ENCODE measurements at places on chromosomes 1 and 21.

- no peak for DNase-seq
These were observed 54.9 kb downstream of the LTN1 start for GRCh38 chr21:28937737-28938136.

GRCh38 chr1:229070168-229070567 is 200.7 kb upstream of the RAB4A start:
- peak; percentile 91 for DNase-seq

- DNase-seq: no peak
These were observed 33.4 kb upstream of the NID1 start for GRCh38 chr1:236098267-236098666.

- no peak for DNase-seq
These were observed 446.0 kb upstream of the LRRC7 start for GRCh38 chr1:69121723-69122122.

DNA sequence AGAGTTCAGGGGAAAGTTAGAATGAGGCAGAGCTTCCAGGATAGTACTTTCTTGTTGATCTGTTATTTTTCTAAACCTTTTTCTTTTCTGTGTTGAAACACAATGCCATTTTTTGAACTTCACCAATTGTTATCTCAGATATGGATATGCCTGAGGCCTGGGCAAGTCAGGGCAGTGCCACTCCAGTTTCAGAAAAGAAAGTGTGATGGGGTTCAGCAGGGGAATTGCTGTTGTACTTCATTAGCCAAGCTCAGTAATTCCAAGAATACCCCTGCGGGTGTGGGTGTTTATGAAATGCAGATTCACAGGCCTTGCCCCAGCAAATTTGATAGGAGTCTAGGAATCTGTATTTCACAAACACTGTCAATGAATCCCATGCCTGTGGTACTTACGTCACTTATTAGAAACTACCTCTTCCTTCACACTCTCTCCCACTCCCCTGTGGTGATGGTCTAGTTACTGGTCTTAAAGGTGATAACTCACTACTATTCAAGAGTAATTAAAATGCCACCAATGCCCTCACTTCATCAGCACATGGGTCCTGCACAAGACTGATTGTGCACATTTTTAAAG is 142.3 kb downstream of the PBX1 start:
- DNase-seq: no peak

GRCh38 chr1:44705938-44706337 is 25.0 kb downstream of the RNU5D-1 start:
- no peak for DNase-seq

DNA sequence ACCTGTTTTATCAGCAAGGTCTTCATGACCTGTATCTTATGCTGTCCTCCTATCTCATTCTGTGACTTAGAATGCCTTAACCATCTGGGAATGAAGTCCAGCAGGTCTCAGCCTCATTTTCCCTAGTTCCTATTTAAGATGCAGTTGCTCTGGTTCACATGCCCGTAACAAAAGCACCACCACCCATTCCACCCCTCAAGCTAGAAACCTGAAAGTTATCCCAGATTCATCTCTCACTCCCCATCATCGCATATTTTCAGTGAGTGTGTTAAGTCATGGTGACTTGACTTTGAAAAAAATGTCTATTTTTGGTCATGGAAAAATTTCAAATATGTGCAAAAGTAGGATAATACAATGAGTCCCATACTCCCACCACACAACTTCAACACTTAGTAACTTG is 11.7 kb downstream of the HMGN2 start:
- DNase-seq: no peak

- no peak for DNase-seq
These were observed 14.0 kb upstream of the GBP5 start for GRCh38 chr1:89286549-89287180.

DNA sequence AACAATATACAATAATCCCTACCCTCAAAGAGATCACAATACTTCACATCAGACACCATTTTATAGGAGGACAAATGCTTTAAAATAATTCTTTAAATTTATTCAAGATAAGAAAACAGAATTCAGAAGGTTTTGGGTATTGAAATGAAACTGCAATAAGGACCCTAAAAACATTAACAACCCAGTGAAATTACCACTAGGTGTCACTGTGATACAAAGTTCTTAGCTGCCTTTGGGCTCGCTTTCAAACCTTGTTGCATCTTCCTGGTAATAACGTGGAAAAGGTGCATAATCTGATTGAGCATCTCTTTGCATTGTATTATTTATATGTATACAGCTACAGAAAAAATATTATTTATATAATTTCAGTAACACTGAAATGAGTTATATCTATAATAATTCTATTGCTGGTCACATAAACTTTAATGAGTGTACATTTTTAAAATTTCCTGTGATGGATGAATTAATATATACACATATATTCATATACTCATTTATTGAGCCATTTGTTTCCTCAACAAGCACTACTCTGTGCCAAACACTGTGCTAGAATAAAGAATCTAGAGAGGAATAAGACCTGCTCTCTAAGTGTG is 185.2 kb downstream of the FAF1 start:
- DNase-seq: peak; percentile 49

GRCh38 chr1:42454403-42454802 is 1.4 kb downstream of the ZMYND12 start:
- DNase-seq: no peak

GRCh38 chr1:201059401-201059800 is 35.9 kb upstream of the KIF21B start:
- no peak for DNase-seq

- no peak for DNase-seq
These were observed 538.5 kb downstream of the KIF26B start for GRCh38 chr1:245693116-245693793.

DNA sequence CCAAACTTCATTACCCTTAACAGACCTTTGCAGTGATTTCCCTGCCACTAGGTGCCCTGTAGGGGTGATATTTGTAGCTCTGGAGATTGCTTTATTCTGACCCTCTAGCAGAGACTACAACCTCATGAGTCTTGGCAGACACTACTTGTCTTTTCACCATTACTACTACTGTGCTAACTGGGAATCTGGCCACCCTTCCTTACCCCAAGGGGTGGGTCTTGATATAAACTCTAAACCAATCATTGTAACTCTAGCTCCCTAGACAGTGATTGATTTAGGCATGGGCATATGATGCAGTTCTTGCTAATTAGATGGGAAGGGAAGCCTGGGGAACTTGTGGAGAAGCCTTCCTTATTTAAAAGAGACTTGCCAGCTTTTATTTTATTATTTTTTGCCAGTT is 3.9 kb downstream of the KPNA6 start:
- DNase-seq: no peak

GRCh38 chr1:228105270-228105995 is 2.3 kb upstream of the C1orf35 start:
- no peak for DNase-seq

DNA sequence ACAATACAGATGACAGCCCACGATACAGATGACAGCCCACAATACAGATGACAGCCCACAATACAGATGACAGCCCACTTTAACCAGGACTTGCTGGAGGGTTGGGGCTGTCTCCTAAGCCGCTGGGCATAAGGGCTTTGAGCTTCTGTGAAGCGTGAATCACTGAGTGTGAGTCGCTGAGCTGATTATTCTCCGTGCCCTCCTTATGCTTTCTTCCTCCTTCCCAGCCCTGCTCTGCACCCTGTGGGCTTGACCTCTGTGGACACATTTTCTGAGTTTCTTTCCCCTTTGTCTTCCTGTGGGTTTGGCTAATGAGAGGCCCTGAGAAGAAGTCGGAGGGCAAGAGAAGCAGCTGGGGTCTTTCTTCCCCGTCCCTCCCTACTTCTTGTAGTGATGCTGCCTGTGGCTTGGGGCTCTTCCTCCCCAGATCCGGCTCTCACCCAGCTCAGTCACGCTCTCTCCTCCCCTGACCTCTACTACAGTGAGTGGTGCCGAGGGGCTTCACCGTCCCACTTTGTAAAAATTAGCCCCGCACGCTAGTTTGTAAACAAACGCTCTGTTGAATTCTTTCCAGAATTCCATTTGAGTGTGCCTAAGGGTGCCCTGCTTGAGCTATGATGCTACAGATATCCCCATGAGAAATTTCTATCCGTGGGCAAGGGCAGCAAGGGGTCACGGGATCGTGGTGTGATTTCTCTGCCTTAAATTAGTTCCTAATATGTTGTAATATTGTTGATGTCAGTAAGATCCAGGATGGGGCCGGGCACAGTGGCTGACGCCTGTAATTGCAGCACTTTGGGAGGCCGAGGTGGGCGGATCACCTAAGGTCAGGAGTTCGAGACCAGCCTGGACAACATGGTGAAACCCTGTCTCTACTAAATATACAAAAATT is 46.4 kb upstream of the SOD1 start:
- no peak for DNase-seq

GRCh38 chr1:156608036-156608674 is 6.9 kb upstream of the GPATCH4 start:
- DNase-seq: peak; percentile 76

GRCh38 chr21:38740090-38740489 is 65.6 kb upstream of the ETS2 start:
- DNase-seq: no peak

DNA sequence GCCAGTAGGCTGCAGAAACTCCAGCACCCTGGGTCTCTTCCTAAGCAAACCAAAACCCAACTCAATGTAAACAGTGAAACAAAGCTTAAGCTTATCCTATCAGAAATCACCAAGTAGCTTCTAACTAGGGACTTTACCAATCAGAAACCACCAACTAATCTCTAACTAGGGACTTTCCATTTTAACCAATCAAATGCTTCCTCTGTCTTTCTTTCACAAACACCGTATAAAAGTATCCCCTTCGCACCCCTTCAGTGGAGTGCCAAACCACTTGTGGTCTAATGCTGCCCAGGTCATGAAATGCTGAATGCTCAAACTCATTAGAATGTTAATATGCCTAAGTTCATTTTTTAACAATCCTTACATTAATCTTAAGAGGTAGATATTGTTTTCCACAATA is 250.5 kb upstream of the DUSP10 start:
- no peak for DNase-seq

DNA sequence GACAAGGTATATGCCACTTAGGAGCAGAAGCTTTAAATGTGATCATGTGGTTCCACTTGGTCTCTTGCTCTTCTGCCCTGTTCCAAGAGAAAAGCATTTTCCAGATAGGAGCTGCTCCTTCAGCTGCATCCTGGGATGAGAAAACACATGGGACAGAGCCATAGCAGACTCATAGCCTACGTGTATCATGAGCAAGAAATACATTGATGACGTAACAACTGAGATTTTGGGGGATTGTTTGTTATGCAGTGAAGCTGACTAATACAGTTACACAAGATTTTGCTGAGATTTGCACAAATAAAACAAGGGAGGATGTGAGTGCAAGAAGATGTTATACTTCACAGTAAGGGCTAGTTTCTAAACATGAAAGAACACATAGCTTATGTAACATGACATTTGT is 36.0 kb upstream of the IRF2BP2 start:
- no peak for DNase-seq

DNA sequence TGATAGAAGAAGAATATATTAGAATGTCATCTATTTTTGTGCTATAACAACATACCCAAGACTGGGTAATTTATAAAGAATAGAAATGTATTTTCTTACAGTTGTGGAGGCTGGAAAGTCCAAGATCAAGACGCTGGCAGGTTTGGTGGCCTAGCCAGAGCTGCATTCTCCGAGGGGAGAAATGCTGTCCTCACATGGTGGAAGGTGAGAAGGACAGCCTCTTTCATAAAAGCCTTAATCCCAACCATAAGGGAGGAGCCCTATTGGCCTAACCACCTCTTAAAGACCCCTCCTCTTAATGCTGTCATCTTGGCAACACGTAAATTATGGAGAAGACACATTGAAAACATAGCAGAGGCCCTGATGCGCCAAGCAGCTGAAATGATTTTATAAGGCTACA is 60.1 kb upstream of the KAZN start:
- peak; percentile 18 for DNase-seq

DNA sequence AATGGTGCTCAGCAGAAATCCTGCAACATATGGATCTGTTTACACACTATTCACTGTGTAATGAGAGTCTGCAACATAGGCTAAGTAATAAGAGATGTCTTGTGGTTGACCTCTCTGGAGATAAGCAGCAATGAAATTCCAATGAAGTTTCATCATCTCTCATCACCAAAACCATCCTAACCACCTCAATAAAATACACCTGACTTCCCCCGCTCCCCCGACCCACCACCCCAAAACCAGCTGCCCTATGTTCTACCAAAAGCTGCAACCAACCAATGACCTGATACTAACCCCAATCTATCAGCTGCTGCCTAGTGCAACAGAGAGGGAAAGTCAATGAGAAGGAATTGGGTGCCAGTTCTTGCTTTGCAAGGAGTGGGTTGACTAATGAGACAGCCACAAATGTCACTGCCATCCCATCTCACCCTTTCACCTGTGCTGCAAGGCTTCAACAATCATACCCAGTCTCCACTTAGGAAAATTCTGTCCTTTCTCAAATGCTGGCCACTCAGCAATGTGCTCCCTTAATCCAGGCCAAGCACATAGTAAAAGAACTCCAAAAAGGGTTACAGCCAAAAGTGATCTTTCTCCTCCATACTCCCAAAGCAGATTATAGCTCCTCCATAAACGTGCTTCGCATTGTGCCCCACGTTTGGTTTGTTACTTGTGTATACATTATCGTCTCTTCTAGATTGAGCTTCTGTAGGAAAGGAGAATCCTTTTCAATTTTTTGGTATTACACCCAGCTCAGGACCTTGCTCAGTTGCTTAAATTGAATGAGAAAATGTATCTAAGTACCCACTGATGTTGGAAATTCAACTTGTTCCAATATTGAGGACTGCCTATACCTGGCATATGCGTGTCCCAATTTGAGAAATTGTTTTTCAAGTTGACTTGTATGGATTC is 29.0 kb downstream of the MRPL39 start:
- DNase-seq: no peak
